DMS53 (cell line): ENCODE measurements at places on chromosomes 4 and X.

DNA sequence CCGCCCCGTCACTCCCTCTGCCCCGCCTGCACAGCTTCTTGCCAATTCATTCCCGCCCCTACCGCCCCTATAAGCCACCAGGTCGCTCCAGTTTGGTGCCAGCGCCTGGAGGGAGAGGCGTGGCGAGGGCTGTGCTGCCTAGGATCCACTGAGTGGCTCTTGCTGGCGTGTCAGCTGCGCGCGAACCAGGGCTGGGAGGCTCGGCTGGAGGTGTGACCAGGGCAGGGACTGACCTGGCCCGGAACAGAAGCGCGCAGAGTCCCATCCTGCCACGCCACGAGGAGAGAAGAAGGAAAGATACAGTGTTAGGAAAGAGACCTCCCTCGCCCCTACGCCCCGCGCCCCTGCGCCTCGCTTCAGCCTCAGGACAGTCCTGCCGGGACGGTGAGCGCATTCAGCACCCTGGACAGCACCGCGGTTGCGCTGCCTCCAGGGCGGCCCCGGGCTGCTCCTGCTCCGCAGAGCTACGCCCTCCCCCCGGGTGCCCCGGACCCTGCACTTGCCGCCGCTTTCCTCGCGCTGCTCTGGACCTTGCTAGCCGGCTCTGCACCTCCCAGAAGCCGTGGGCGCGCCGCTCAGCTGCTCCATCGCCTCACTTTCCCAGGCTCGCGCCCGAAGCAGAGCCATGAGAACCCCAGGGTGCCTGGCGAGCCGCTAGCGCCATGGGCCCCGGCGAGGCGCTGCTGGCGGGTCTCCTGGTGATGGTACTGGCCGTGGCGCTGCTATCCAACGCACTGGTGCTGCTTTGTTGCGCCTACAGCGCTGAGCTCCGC lies at the start of gene GPR78:
TSS of gene GPR78 (plus strand) at position 72 of the 773 bp plus-strand sequence. CDS start at position 663, 591 bp downstream.
- DNase-seq, result peak; percentile 41

DNA sequence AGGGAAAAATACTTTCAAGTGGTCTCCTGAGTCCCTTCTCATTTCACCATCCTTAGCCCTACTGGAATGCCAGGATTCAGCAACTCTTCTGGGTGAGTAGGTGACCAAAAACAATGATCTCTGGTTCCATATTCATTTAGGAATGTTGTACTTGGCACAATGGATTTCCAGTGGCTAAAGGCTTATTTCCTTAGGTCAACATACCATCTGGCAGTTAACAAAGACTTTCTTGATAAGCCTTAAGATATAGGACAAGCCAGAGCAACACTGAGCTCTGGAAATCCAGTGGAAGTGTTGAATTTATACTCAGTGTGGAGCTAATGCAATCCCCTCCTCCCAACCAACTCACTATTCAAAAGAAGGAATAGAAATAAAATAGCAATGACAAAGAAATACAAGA lies 139.4 kb upstream of the EMCN start:
- no peak for DNase-seq

DNA sequence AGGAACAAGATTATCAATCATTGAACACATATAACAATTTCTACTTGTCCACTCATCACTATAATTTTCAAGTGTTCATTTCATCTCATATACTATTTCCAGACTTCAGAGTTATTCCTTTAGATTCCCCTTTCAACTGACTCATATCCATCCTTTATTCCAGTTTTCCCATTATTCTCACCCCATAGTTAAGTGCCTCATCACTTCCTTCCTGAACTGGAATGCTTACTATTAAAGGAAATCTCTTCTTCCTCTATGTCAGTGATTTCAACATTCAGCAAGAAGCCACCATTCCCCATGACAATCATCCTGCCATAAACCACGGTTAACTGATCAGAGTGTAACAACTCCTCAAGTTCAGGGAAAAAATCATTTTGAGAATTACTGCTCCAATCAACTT lies 198.9 kb downstream of the FBXO8 start:
- DNase-seq, result no peak

GRCh38 chr4:120853161-120853935 lies 69.2 kb downstream of the PRDM5 start:
- no peak for DNase-seq

GRCh38 chrX:105006103-105006502 lies 214.4 kb downstream of the TEX13A start:
- no peak for DNase-seq

GRCh38 chrX:140762061-140762460 lies 52.5 kb downstream of the LINC00632 start:
- DNase-seq, result peak; percentile 83

GRCh38 chrX:147183161-147183560 lies 368.6 kb upstream of the CXorf51A start:
- no peak for DNase-seq

DNA sequence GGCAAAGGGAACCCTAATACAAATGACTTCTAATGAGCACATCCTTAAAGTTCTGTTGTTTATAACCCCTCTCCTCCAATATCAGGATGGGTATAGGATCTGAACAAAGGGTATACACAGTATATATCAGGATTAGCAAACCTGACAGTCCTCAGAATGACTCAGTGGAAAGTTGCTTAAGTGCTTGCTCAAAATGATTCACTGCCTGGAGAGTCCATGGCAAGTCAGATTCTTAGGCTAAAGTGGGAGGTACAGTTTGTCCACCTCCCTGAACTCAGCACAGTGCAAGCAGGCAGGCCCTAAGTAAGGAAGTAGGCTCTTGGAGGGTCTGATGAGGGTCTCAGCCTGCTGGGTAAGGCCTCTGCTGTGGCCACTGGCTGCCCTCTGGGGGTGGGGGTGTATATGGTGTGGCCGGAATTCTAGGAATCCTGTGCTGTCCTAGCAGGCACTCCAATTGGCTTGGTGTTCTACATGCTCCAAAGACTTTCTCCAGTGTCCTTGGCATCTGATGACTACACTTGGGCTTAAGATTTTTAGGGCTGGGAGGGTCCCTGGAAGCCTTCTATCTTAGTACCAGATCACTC lies 54.3 kb downstream of the CHRDL1 start:
- peak; percentile 49 for DNase-seq

GRCh38 chrX:41389311-41389888 lies 55.4 kb downstream of the DDX3X start:
- no peak for DNase-seq

- no peak for DNase-seq
Measured at GRCh38 chrX:55451626-55451989, 319 bp upstream of the MAGEH1 start.

DNA sequence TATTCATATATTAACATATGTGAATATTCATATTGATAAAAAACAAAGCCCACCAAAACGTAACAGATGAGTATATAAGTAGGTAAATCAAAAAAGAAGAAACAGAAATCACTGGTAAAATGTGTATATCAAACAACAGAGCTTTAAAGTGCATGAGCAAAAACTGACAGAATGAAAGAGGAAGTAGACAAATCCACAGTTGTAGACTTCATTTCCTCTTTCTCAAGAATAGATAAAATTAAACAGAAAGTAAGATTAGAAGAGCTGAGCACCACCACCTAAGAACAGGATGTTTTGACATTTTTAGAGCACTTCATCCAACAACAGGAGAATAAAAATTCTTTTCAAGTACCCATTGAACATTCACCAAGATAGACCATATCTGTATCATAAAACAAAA lies 64.6 kb downstream of the CNKSR2 start:
- DNase-seq, result no peak

DNA sequence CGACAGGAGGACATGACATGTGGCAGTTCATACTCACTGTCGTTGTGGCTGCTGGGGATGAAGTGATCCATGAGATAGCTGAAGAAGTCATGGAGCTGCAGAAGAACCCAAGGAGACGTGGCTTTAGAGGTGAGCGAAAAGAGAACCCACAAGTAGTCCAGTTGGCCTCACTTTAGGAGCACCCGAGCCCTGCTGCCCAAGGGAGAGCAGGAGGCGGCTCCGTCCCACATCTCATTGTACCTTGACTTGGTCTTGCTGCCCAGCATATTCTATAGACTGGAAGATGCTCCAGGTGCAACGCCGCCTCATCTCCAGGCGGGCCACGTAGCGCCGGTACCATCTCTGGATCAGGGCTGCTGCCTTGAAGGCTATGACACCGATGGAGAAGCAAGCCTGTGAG lies 10.6 kb downstream of the PPEF2 start:
- no peak for DNase-seq

DNA sequence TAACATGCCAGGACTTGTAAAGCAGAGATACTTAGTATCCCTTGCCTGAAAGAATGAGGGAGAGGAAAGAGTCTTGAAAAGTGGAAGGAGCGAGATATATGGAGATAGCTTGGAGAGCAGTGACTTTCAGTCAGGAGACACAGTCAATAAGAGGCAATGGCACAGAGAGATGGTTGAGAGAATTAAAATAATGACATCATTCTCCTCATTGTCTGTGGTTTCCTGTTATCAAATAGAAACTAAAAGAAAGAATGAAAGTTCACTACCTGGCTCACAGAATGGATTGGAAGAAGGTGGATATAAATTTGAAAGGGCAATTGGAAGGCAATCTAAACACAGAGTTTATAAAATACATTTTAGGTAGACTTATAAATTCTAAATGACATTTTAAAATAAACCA lies 760.2 kb upstream of the AADAT start:
- peak; percentile 9 for DNase-seq

- DNase-seq, result no peak
Measured at GRCh38 chrX:123425471-123425870, 241.4 kb downstream of the GRIA3 start.

GRCh38 chr4:123849495-123849894 lies 452.9 kb downstream of the SPRY1 start:
- no peak for DNase-seq

GRCh38 chrX:10076765-10077164 lies 80.0 kb upstream of the CLCN4 start:
- DNase-seq, result no peak

- no peak for DNase-seq
Measured at GRCh38 chrX:1380672-1381233, 11.2 kb downstream of the SLC25A6 start.

DNA sequence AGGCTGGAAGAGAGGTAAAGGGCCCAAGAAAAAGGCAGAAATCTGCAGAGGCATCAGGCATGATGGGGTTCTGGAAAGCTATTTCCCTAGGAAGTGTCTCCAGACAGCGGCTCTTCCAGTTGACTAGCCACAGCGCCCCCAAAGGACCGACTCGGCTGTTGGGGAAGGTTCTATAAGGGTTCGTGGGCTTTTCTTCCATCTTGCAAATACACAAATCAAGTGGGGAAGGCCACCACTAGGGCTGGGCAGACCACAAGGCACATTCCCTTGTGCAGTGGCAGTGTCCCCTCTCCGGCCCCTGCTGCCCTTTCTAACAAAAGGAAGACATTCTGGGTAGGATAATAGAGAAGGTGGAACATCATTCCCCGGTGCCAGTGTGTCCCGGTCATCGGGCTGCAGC lies 18.2 kb downstream of the BCOR start:
- no peak for DNase-seq

DNA sequence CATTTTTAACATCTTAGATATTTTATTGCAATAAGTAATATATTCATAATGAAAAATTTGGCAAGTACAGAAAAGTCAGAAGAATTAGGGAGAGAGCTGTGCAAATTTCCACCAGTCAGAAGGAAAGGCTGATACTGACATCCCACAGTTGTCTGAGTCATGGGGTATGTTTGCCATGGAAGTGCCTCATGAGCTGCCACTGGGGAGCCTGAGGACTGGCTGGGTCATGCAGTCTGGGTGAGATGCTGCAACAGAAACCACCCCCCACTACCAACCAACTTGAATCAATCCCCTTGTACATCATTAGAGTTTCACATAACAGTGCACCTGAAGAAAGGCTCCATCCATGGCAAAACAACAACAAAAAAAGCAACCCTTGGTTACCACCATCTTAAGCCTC lies 45.2 kb upstream of the ENPP6 start:
- DNase-seq, result no peak

- no peak for DNase-seq
Measured at GRCh38 chrX:2596045-2596444, 95.0 kb upstream of the CD99 start.

DNA sequence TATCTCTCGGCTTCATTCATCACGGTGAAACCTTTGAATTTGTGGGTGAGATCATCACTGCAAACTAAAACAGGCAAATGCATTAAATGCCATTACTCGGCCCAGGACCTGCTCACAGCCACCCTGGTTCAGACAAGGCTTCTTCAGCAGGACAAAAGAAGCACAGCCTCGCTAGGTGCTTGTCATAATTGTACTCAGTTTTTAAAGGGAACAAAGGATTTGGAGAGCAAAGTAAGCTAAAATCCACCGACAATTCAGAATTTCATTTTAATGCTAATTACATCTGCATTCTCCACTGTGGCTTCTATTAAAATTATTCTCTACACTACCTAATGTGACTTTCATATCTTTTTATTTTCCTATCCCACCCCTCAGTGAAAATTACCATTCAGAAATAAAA lies 57.0 kb downstream of the PCYT1B start:
- no peak for DNase-seq
